ENCODE measurements at places on chromosomes 13 and 19. TPM values are rescaled to one million over a fixed set of nuclear protein-coding genes. Genes with fewer than 3 reads are reported as not detected.

Gene ACP5
- polyA plus RNA-seq: 1.0 TPM

Gene ZNF557
- 5.6 TPM for polyA plus RNA-seq

Gene ZNF30
- polyA plus RNA-seq: 4.7 TPM

Gene C19orf38
- polyA plus RNA-seq: 0.92 TPM

Gene ERICH6B
- 1.2 TPM for polyA plus RNA-seq

Gene ZNF530
- polyA plus RNA-seq: 3.3 TPM

Gene CGB5
- polyA plus RNA-seq: 0.29 TPM

Gene DZIP1
- 29.2 TPM for polyA plus RNA-seq

Gene OR10H1
- polyA plus RNA-seq: not detected

Gene BRME1
- 3.6 TPM for polyA plus RNA-seq

Gene VRK3
- polyA plus RNA-seq: 20.8 TPM

Gene PIAS4
- 25.8 TPM for polyA plus RNA-seq

DNA sequence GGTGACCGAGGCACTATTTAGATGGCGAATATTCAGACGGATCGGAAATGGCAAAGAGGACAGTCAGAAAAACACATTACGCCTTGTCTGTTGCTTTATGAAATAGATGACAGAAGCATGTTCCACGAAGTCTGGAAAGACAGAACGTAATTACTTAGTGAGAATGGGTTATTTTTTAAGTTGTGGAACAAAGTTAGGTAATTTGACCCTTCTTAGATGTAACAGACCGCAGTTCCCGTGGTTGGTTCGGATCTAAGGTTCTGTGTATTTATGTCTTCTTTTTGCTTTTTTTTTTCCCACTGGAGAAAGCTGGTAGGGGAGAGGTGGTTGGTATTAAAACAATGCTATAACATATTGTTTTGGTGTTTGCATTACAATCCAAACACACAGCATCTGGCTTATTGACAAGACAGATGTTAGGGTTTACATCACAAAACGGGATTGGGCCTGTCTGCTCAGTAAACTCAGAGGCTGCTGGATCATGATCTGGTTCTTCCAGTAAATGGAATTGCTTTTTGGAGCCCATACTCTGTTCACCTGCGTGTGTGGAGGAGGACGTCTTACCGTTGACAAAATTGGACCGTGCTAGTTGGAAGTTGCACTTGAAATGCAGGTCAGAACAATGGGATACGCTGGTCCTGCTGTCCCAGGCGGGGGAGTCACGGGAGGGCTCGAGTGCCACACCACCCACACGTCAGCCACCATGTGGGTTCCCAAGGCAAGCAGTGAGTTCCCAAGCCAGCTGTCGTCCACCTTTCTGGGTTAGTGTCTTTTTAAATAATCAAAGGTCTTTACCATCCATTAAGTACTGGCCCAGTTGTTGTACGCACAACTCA, 13.8 kb downstream of the ATP11A start:
- peak; percentile 64 for DNase-seq

DNA sequence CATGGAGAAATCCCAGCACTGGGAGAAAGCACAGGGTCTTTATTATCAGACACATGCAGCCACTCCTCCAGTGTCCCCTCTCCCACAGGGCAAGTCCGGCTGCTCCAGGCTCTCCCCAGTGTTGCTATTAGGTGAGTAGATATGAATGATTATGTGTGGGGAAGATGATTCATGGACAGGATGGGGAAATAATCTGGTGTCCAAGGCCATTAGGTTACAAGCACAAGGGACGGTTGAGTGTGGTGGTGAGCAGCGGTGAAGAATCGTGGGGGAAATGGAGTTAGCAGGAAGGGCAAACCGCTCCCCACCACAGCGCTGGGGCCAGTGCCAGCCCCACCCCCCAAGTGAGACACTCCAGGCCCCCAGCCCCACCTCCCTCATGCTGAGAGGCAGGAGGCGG, 19.0 kb downstream of the CD177 start:
- DNase-seq: no peak

GRCh38 chr19:33275933-33276619, 26.3 kb downstream of the CEBPA start:
- DNase-seq: no peak

DNA sequence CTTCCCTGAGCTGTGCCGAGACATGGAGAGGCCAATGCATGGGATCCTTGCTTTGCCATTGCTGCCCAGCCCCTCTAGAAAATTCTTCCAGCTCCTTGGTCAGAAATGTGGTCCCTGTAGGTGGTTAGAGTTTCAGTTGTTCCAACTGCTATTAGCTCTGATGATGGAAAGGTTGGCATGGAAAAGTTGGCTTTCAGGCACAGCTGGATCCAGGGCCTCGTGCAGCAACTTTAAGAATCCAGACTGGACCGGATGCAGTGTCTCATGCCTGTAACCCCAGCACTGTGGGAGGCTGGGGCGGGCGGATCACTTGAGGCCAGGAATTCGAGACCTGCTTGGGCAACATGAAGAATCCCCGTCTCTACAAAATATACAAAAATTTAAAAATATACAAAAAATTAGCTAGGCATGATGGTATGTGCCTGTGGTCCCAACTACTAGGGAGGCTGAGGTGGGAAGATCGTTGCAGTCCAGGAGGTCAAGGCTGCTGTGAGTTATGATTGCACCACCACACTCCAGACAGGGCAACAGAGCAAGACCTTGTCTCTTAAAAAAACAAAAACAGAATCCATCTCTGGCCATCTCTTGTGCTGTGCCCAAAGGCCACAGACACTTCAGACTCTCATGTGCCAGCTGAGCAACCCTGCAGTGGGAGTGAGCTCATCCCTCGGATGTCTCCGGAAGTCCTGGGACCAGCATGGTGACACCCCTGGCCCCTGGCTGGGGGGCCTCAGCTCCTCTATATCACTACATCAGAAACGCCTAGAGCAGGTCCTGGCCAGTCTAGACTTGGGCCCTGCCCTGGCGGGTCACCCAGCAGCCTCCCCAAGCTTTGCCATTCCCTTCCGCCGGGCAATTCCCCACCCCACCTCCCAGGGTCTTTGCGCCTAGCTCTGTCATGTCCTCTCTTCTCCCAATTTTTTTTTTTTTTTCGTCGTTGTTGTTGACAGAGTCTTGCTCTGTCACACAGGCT, 16.8 kb downstream of the MEX3D start:
- DNase-seq: no peak

DNA sequence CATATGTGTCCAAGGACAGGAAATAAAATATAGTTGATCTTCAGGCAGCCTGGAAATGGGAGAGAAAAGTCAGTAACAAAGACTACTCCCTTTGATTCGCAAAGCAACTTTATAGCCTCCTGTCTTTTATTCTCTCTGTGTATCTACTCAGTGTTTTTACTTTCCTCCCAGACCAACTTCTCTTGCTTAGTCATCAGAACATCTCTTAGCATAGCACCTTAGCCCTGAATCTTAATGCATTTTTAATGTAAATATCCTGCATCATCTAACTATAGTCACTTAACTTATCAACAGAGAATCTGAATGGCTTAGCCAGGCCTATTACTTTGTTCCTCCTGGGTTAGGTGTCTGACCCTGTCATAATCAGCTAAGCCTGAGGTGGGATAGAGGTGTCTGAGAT, 238.2 kb downstream of the MAB21L1 start:
- DNase-seq: no peak

GRCh38 chr19:4472174-4472974, at the start of gene HDGFL2:
Gene HDGFL2 (plus strand): TSS chr19:4472297. CDS start chr19:4472351, 54 bp downstream.
- no peak for DNase-seq

DNA sequence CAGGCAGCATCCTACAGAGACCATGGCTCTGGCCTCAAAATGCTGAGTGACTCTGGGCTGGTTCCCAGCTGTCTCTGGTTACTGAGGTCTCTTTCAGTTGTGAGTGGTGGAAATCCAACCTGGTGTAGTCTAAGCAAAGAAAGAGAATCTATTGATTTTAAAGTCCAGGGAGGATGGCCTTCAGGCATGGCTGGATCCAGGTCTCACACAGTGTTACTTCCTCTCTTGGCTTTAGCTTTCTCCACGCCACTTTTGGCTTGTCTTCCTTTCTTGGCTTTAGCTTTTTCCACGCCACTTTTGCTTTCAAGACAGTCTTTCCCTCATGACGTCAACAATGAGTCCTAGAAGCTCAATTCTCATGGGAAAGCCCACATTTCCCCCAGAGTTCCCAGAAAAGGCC, 4.1 kb downstream of the CYP4F3 start:
- no peak for DNase-seq

DNA sequence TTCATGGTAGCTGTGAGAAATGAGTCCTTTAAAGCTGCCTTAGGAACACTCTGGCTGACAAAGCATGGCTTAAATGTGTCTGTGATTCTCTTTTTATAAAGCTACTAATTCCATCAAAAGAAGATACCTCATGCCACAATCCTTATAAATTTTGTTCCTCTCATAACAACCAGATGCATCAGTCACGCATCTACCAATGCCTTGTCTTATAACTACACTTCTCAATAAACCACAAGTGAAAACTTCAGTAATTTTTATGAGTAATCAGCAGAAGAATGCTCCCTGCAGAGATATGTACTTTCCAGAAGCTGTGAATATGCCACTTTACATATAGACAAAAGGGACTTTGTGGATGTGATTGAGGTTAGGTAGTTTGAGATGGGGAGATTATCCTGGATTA, 147.8 kb downstream of the SUCLA2 start:
- no peak for DNase-seq

DNA sequence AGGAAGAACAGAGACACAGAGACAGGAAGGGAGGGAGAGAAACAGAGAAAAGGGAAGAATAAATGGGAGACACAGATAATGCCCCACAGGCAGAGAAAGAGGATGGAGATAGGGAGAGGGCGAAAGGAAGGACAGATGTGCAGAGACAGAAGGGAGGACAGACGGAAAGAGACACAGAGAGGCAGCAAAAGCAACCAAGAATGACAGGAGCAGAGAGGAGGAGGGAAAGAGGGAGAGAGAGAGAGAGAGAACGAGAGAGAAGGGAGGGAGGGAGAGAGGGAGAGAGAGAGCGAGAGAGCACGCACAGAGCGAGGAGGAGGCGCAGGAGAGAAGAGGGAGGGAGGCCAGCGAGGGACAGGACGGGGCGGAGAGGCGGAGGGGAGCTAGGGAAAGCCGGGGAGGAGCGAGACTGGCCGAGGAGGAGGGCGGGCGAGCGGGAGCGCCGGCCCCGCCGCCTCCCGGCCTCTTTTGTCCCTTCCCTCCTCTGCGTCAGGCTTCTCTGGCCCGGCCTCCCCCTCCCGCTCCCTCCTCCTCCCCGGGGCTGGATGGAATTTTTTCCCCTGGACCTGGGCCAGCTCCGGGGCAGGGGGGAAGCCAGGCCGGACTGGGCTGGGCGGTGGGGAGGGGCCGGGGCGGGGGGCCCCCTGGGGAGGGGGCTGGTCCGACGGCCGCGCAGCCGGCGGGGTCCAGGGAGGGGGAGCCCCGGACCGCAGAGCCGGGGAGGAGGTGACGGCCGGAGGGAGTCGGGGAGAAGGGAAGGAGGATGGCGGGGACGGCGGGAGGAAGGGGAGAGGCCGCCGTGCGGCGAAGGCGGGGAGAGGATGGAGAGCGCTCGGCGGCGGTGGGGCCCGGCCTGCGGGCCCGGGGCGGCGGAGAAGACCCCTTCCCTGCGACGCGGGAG, 4.2 kb upstream of the SPACA6 start:
- DNase-seq: peak; percentile 96

GRCh38 chr13:63184693-63185092, 1769.0 kb upstream of the PCDH20 start:
- no peak for DNase-seq

- no peak for DNase-seq
Observed at GRCh38 chr13:51612867-51613266, 28.6 kb downstream of the WDFY2 start.

GRCh38 chr19:17338433-17339078, 1.2 kb downstream of the GTPBP3 start:
- no peak for DNase-seq

DNA sequence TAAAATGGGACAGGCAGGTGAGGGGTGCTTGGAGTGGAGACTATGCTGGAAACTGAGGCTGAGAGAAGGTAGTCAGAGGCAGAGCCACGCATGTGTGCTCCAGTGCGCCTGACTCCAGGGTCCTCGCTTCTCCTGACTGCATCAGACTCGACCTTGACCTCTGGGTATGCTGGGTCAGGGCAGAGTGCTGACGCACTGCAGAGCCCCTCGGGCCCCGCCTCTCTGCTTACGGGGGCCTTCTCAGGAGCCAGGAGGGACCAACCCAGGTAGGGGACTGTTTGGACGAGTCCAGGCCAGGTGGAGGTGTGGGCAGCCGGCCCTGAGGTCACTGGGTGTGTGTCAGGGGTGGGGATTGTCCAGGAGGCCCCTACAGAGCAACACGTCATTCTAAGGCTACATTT, 22.9 kb upstream of the SLC7A10 start:
- DNase-seq: no peak

DNA sequence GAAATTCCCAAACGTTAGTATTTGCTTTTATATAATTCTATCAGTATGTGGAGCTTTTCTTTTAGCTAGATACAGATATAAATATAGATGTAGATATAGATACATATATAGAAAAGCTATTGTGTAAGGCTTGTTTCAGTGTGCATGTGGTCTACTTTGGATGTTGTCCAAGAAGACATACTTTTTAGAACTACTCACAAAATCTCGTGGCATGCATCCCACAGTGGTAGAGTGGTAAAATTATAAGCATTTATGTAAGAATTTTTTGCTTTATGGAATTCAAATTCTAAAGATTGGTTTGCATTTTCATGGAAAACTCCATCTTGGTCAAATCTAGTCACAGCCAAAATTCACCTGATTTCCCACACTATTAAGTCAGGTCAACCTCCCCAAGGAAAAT, 880.4 kb downstream of the EFNB2 start:
- DNase-seq: no peak

GRCh38 chr19:4124638-4125037, 716 bp upstream of the MAP2K2 start:
- DNase-seq: no peak

DNA sequence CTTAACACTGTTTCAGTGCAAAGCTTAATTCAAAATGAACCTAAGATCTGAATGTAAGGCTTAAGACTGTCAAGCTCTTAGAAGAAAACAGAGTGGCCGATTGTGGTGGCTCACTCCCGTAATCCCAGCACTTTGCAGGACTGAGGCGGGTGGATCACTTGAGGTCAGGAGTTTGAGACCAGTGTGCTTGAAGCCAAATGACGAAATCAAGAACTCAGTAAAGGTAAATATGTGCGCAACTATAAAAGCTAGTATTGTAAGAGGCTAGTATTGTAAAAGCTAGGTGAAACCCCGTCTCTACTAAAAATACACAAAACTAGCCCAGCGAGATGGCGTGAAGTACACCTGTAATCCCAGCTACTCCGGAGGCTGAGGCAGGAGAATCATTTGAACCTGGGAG, 12.7 kb downstream of the ATP4B start:
- DNase-seq: no peak

- no peak for DNase-seq
Observed at GRCh38 chr19:10431254-10431942, 11.1 kb downstream of the PDE4A start.

GRCh38 chr19:31419871-31420445, 70.7 kb upstream of the TSHZ3 start:
- DNase-seq: no peak

GRCh38 chr19:35098413-35099049, 17.1 kb upstream of the FXYD3 start:
- DNase-seq: no peak

DNA sequence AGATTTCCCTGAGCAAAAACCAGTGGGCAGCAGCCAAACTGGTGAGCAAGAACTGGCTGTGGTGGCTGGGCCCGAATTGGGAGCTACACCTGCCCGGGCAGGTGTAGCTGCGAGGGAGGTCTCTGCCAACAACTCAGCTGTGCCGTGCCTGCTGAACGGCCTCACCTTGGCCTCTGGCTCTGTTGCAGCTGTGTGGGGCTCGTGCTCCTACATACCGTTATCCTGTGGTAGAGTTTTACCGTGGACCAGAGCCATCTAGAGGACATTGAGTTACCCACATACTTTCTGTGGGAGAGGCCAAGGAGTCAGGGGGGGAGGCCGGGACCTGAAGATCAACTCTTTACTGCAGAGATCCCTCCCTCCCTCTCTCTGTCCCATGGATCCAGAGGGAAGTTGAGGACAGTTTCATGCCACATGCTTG, 113.2 kb downstream of the TM9SF2 start:
- DNase-seq: no peak

Measured in muscle of arm (tissue), 14 donors.